ENCODE measurements at places on chromosomes 1 and 21. TPM values are rescaled to one million over a fixed set of nuclear protein-coding genes. Genes with fewer than 3 reads are reported as not detected.

DNA sequence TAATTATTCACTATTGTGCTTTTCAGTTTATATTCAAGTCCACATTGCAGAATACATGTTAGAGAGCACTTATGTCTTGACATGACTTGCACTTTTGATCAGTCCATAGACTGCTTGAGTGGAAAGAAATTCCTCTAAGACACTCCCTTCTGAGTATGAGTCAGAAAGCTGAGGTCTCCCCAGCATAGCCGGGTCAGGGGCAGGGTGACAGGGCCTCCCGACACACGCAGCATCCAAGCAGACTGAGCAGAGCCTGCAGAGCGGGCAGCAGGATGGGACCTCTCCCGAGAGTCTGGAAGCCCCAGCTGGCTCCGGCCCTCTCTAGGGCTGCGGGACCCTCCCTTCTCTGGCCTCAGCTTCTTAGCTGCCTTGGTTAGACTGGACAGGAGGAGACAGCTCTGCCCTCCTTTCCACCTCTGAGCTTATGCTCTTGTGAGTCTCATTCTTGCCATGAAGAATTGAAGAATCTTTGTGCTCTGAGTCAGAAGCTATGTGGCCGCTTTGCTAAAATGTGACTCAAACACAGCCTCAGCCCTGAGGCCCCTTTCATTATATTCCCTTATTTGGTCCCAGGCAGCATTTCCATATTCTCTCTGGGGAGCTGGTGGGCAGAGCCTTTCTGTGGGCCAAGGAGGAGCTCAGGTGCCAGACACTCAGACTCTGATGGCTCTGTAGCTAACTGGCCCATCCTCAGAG lies 11.2 kb upstream of the CAPN2 start:
- no peak overlapping the region for H3K4me3 ChIP-seq
- DNase-seq: no peak
- H3K36me3 ChIP-seq: no peaks in the 10 kb centered on the region
- peaks cover 45% of the 10 kb centered on the region for H3K4me1 ChIP-seq
- peak overlapping the region; percentile 87 for H3K27ac ChIP-seq

DNA sequence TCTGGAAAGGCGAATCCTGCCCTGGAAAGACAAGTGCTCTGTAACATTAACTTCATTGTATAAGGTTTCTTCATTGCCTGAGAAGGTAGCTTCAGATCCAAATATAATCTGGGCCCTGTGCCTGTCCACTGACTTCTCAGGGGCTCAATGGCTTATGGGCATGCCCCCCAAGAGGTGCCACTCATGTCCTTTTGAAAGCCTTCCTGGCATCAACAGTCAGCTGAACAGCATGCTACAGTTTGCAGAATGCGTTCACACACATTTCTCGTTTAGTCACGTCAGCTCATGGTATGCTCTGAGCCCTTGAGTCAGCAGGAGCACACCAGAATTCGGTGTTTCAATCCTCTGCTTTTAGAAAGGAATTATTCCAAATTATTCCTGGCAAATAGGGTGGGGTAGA lies 23.8 kb downstream of the TMCC2 start:
- H3K27ac ChIP-seq: no peak overlapping the region
- H3K4me1 ChIP-seq: peaks cover 13% of the 10 kb centered on the region
- DNase-seq: no peak

Gene TDRD5
- total RNA-seq: not detected

DNA sequence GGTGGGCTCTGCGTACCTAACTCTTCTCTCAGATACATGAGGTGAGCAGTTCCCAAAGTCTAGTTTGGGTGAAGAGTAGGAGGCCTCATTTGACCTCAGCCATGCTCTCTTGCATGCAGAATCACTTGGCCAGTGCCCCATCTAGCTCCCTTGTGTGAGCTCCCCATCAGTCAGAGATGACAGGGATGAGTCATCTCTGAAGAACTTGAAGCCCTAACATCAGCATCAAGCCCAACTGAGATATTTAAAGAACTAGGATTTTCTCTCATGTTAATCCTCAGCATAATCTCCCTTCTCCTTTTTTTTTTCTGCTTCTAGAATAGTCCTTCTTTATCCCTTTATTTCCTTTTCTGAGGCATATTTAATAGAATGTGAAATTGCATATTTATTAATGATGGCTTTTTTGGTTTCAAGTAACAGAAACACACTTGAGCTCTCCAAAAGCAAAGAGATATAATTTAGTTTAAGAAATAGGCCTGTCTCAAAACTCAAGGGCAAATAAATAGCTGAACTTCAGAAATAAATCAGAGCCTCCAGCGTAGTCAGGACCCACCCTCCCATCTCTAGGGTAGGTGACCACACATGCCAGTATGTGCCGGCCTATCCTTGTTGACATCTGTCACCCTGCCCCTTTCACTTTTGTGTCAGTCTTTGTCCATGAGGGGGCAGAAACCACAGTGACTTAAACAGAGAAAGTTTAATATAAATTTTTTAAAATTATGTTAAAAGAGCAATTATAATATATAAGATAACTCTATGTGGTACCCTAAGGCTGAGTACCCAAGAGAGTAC lies 112.3 kb downstream of the TSEN15 start:
- no peak overlapping the region for H3K4me3 ChIP-seq
- peaks cover 3% of the 10 kb centered on the region for H3K36me3 ChIP-seq
- peaks cover under 1% of the 10 kb centered on the region for H3K27me3 ChIP-seq

- no peaks in the 10 kb centered on the region for H3K36me3 ChIP-seq
- no peak for DNase-seq
- no peaks in the 10 kb centered on the region for H3K27me3 ChIP-seq
- no peak overlapping the region for H3K4me3 ChIP-seq
These were observed 27.1 kb downstream of the NEK2 start for GRCh38 chr1:211648336-211648735.

Gene BNIPL
- total RNA-seq: 1.5 TPM

- H3K4me3 ChIP-seq: no peak overlapping the region
- H3K4me1 ChIP-seq: no peaks in the 10 kb centered on the region
- no peak for DNase-seq
- no peak overlapping the region for H3K27ac ChIP-seq
- H3K36me3 ChIP-seq: no peaks in the 10 kb centered on the region
These were observed 12.6 kb downstream of the ETV3L start for GRCh38 chr1:157087030-157087429.

DNA sequence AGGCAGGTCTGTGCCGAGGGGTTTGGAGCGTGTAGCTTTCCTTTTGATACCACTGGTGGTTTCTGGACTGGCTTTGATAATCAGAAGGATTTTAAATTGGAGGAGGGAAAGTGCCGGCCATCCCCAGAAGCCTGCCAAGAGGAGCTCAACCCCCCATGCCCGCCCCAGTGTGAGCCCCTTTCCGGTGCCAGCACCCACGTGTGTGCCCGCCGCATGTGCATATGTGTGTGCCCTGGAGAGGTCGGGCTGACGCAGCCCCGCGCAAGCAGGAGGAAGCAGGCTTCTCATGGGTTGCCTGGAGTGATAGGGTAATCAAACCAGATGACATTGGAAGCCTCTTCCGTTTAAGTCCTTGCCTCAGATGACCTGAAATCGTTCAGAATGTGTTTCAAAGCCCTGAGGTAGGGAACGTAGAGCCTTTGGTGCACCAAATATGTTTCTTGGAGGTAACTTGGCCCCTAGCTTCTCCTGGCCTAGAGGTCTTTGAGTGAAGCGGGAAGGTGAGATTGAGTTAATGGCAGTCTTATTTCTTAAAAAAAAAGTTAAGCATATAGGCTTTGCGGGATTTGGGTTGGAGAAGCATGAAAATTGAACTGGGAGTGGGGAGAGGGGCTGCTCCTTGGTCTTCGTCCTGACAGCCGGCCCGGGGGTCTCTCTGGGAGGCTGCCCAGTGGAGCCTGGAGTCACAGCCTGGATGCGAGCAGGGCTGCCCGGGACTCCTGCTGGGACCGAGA lies 34.1 kb upstream of the ARHGEF16 start:
- no peaks in the 10 kb centered on the region for H3K4me1 ChIP-seq
- no peak overlapping the region for H3K4me3 ChIP-seq
- no peaks in the 10 kb centered on the region for H3K27me3 ChIP-seq
- DNase-seq: no peak
- H3K27ac ChIP-seq: no peak overlapping the region

- H3K27me3 ChIP-seq: no peaks in the 10 kb centered on the region
- no peak for DNase-seq
- peak overlapping the region; percentile 93 for H3K27ac ChIP-seq
- H3K4me1 ChIP-seq: peaks cover 26% of the 10 kb centered on the region
These were observed 643 bp downstream of the NRAS start for GRCh38 chr1:114715952-114716303.
